ENCODE measurements at places on chromosomes 1 and 21.

- DNase-seq: no peak
Observed at GRCh38 chr1:239511875-239512274, 125.5 kb downstream of the CHRM3 start.

- no peak for DNase-seq
Observed at GRCh38 chr1:64882574-64883255, 83.6 kb downstream of the JAK1 start.

- DNase-seq: no peak
Observed at GRCh38 chr1:5570931-5571330, 421.3 kb downstream of the NPHP4 start.

DNA sequence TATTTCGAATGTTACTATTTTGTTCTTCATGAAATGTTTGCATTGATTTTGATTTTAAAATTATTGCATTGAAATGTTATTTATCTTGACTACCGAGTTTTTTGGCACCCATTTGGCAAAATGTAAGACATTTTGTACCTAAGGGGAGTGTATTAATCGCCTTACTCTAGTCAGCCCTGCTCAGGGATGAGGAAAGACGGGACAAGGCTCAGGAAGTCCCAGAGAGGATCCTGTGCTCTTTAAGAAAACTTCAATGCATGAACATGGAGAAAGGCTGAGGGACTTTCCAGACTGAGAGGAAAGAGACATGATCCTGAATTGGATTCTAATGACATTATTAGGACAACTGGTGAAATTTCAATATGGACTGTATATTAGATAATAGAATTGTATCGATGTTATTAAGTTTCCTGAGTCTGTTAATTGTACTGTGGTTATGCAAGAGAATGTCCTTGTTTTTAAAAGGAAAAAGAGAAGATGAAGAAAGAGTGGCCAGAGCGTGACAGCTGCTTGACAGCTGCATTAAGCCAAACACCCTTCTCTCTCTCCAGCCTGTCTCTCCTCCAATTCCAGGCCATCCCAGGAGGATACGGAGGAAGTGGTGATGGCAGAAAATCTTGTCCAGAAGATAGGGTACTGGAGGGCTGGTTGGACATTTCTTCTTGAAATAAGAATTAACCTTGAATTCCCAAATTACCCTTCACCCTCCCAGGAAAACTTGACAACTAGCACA is 66.0 kb downstream of the PLEKHA6 start:
- DNase-seq: no peak

DNA sequence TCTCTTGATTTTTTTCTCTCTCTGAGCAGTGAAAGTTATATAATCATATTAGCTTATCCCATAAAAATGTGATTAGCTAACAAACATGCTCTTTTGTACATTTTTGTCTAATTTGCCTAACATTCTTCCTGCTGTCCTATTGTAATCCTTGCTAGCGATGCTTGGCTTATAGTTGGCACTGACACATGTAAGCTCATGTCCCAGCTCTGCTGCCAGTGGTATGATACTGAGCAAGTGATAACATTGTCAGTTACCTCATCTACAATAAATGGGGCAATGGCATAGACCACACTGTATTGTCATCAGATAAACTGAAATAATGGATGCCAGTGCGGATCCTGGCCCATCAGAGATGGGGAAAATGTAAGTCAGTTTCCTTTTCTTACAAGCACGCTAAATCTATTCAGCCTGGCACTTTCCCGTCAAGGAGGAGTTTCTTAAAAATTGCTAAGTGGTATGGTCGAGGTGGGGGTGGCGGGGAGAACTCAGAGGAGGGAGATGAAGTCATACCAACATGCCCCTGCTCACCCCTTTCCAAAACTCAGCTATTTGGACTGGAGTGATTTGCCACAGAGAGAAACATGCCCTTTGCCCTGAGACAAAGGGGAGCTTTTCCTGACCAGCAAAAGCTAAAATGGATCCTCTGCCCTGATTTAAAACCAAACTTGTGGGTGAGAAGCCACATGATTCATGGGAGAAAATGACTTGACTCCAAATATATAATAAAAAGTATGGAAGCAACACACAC is 1.3 kb downstream of the FYB2 start:
- DNase-seq: no peak

GRCh38 chr1:46442317-46443161 is 47.1 kb upstream of the DMBX1 start:
- peak; percentile 83 for DNase-seq

DNA sequence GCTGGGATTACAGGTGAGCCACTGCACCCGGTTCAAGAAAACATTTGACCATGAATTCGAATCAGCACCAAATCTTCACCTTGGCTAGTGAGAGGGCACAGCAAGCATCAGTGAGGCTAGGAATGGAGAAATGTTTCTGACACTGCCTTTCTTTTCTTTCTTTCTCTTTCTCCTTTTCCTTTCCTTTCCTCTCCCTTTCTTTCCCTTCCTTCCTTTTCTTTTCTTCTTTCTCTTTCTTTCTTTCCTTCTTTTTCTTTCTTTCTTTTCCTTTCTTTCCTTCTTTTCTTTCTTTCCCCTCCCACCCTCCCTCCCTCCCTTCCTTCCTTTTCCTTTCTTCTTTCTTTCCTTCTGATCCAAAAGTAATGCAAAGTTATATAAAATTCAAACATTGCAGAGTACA is 40.9 kb downstream of the GFI1 start:
- no peak for DNase-seq

DNA sequence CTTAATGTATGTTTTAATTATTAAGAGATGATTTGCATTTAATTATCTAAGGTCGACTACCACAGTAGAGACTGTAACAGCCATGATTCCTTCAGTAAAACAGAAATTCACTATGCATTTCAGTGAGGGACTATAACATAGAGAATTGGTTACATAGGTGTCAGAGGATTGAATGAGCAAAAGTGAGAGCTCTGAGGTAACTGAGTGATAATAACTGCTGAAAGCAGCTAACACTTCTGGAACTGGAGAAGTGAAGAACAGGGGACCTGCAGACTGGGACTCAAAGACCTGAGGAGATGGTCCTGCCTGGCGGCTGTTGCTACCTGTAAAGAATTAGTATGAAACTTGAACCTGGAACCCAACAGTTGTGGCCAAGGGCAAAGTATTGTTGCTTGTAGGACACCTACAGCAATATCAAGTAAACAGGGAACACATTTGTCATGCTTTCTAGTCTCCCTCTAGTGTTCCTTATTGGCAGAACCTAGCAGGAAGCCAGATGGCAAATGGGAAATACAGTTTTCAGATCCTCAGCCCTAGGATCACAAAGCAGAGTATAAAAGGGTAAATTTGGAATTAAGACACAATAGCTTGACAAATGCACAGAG is 110.6 kb downstream of the HS2ST1 start:
- DNase-seq: no peak

DNA sequence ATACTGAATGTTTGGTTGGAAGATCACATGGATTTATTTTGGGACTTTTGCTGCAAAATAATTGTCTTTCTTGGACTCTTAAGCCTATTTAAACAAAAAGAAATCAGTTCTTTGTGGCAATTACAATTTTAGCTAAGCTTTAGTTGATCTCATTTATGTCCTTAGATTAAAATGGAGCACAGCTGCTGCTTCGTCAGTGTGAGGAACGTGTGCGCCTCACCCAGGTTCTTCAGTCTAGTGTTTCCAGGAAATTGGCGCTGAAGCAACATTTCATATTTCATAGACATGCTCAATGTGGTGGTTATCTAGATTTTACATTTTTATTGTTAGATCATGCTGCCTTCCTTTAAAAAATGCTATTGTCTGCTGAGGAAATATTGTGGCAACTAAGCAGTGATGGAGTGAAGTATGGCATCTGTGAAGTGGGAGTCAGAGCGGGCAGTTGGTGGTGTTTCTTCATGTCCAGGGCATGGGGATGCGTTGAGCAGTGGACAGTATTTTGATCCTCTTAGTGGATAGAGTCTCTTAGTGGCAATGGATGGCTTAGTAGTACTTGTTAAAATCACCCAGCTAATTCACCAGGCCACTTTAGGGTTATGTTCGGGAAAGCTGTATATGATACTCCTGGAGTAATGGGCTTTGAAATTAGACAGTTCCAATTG is 5.6 kb downstream of the DDI2 start:
- no peak for DNase-seq

DNA sequence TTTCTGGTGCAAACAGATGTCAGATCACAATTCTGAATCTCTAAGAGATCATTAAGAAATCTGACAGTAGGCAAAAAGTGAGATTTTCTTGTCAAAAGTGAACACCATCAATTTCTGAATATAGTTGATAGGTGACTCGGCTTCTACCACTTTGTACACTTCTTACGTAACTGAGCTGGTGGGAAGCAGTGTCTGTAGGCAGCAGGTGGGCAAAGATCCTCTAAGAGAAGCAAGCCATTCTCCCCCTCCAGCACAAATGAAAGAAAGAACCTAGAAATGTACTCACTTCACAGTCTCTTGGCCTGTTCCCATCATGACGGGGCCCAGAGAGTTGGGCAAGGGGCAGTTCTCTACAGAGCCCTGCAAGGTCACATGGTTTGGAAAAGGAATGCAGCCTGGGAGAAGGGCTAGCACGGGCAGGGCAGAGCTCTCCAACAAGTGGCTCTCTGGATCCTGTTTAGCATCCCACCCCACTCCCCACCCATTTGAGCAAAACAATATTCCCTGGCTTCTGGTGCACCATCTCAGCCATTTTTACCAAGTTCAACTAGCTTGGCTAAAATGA is 412.6 kb downstream of the LTN1 start:
- DNase-seq: no peak

GRCh38 chr1:8184301-8184700 is 133.6 kb upstream of the SLC45A1 start:
- no peak for DNase-seq
